ENCODE measurements at places on chromosomes 5 and 9.
A peak's percentile ranks its signal among the peaks of the same experiment; 100 is the strongest.

DNA sequence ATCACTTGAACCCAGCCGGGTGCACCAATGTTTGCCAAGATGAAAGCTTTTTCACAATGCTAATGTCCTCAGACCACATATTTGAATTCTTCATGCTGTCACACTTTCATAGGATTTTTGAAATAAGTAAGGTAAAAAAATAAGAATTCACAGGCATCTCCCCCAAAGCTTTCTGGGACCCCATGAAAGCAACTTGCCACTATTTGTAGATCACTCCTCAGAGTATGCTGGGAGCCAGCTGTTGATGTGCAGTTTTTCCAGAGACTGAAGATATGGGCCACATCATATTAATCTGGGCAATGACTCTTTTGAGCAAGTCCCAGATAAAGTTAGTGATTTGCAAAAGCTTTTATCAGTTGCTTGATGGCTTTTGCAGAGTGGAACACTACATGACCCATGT lies 507.9 kb downstream of the RASEF start:
- peak; percentile 49 for DNase-seq

DNA sequence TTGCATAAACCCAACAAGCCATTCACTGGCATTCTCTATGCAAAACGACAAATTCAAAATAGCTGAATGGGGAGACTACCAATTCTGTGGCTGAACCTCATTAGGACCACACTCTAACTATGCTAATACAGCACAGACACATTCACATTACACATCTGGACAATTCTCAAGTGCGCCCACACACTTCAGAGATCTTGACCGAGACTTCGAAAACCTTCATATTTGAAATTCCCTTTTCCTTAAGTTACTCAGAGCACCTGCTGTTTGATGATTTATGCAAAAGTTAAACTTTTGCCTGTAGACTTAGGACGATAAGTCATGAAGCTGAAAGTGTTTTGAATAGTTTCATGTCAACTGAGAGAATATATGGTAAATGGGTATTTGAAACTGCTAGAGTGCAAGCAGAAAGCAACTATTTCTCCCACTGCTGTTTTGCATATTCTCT lies 111.9 kb downstream of the FBN2 start:
- no peak for DNase-seq

DNA sequence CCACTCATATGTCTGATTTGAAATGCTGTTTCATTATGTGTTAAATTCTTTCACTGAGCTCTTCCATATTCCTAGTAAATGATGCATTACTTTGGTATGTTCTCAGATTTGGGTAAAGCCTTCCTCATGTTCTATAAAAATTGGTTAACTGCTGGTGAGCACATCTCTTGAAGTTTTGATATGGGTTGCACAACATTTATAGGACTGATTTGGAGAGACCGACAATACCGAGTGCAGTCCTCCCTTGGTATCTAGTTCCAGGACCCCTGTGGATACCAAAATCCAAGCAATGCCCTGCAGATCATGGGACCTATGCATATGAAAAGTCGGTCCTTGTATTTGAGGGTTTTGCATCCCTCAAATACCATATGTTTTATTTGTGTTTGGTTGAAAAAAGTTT lies 37.8 kb downstream of the WDR36 start:
- no peak for DNase-seq

- no peak for DNase-seq
These were observed 114.5 kb upstream of the GPR151 start for GRCh38 chr5:146630472-146630871.

- DNase-seq = no peak
These were observed 28.1 kb upstream of the PIK3R1 start for GRCh38 chr5:68187268-68188055.

- no peak for DNase-seq
These were observed 540.2 kb upstream of the TRPC7 start for GRCh38 chr5:136905571-136905970.

GRCh38 chr9:118751077-118751847 lies 618.0 kb downstream of the BRINP1 start:
- DNase-seq = no peak

GRCh38 chr5:88967633-88968585 lies 84.9 kb upstream of the MEF2C start:
- DNase-seq = no peak

- no peak for DNase-seq
These were observed 148.0 kb downstream of the GHR start for GRCh38 chr5:42570966-42571960.

DNA sequence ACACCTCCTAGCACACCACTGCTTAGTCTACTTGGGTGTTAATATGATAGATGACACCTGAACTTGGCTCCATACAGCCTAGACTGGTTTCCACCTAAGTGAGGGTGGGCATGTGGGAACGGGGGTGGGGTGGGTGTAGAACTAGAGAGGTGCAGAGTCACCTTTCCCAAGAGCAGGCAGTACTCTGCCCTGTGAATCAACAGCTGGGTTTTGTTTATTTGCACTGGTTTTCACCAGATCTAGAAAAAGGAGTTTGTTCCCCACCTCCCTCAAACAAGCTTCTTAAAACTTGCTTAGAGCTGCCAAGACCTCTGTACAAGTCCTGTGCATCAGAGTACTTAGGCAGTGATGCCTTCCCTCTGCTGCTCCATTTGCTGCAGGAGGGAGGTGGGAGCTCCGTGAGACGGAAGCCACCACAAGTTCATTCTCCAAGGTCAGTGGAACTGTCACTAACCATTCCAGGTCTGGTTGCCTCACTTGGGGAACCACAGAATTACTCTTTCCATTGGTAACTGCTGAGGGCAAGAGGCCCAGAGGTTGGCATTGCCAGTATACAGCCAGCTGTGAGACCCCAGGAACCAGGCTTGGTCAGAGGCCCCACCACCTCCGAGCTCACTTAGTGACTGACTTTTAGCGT lies 163.5 kb downstream of the NR3C1 start:
- no peak for DNase-seq

GRCh38 chr5:145500710-145501109 lies 334.4 kb downstream of the PRELID2 start:
- DNase-seq = peak; percentile 21

DNA sequence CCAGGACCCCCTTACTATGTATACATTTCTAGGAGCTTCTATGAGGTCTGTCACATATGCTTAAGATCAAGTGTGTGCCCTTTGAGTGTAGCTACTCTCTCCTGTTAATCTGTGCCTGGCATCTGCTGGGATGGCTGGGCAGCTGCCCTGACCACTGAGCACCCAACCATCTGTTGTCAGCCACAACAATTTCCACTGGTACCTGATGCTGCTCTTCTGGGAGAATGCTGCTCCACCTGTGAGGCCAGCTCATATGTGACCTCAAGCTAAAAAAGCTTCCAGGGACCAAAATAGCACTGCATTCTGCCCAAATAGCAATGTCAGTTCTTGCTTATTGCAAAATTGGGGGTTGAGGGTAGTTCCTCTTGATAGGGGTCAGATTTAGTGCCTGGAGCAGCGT lies 595.6 kb downstream of the RAB3C start:
- DNase-seq = no peak

- DNase-seq = no peak
These were observed 86.1 kb downstream of the DAB2IP start for GRCh38 chr9:121737481-121737931.

- DNase-seq = peak; percentile 89
These were observed 36.5 kb upstream of the EQTN start for GRCh38 chr9:27333241-27334052.

GRCh38 chr5:74560245-74560644 lies 80.3 kb downstream of the ENC1 start:
- DNase-seq = no peak

DNA sequence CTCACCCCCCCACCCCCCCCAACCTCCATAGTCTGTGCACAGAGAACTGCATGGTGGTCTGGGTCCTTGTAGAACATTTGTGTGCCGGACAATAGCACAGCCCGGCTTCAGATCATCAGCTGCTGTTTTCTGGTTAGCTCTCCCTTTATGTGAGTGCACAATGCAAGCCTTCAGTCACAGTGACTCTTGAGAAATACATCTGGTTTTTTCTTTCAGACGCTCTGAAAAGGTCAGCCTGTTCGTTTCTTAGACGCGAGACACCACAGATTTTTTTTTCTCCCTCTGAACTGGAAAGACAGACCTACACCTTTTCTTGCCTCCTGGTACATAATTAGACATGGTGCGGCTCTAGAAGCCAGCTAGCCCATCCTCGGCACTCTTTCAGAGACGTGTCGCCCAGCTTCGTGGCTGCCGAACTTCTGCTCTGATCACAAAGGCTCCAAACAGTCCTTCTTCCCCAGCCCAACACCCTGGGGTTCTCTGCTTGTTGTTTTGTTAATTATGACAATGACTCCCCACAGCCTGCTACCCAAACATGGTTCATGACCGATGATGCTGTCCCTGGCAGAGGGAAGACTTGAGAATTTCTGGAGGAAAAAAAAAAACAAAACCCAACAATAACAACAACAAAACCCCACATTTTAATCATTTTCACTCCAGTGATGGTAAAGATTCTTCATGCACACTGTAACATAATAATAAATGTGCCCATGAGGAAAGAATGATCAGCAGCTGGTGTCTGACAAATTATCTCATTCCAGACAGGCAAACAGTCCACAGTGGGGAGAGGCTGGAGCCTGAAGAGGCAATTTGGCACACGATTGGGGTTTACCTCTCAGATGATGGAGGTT lies 241.4 kb upstream of the ZNF462 start:
- DNase-seq = peak; percentile 50

DNA sequence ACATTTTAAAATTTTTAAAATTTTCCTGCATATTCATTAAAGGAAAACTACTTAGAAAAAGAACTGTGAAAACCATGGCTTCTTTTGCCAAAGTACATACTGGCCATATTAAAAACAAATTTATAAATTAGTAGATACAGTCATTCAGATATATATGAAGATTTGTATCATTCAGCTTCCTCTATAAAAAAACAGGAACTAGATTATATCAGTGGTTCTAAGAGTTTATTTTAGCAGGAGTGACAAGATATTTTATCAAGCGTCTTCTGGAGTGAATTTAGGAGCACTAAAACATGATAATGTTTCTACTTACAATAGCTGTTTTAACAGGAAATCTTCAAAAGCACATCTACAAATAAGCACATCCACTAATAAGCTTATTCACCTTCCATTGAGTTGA lies 171.4 kb downstream of the RAPGEF6 start:
- DNase-seq = no peak

GRCh38 chr5:132273631-132274030 lies 16.1 kb downstream of the PDLIM4 start:
- DNase-seq = no peak

DNA sequence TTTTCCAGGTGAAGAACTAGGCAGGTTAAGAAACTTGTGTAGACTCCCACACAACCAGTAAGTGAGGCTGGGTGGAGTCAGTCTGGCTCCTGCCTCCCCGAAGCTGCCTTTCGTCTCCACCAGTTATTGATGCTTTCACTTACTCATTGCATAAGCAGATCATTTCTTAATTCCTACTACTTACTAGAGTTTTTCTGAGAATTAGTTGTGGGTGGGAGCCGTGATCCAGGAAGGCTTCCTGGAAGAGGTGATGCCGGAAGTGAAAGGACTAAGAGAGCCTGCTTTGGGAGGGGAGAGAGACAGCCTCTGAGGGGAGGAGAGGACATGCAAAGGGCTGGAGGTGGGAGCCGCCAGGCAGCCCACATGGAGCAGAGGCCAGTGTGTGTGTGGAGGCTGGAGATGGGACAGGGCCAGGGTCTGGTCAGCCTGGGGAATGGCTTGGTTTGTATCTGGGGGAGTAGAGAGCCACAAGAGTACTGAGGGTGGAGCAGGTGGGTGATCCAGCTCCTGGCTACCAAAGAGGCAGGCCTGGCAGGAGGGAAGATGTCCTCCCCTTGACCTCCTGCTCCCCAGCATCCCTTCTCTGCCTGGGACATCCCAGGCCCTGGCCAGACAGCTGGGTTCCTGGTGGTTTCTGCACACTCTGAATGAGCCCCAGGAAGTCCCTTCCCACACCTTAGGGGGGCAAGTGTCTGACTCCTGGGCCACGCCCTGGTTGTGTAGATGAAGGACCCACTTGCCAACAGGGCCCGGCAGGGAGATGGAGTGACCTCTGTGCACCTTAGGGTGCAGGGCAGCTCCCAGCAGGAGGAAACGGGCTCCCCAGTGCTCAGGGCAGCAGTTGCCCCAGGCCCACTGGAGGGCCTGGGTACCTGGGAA lies 12.2 kb upstream of the CARD19 start:
- DNase-seq = no peak

- DNase-seq = no peak
These were observed 140.4 kb downstream of the TLE1 start for GRCh38 chr9:81548911-81549310.

DNA sequence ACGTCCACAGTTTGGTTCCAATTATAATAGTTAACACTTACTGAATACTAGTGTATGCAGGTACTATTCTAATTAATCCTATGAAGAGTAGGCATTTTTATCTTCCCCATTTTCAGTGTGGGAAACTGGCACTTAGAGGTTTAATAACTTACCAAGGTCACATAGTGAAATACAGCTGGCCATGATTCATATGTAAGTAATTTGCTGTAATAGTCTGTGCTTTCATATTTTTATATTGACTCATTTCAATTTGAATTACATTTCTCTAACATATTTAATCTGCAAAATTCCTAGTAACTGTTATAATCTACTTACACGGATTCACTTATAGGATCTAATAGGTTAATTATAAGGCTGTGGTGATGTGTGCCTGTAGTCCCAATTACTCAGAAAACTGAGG lies 19.4 kb downstream of the CCNH start:
- DNase-seq = no peak

GRCh38 chr5:148884339-148885020 lies 58.1 kb downstream of the ADRB2 start:
- no peak for DNase-seq

- DNase-seq = no peak
These were observed 23.5 kb downstream of the C7 start for GRCh38 chr5:40932766-40933165.

DNA sequence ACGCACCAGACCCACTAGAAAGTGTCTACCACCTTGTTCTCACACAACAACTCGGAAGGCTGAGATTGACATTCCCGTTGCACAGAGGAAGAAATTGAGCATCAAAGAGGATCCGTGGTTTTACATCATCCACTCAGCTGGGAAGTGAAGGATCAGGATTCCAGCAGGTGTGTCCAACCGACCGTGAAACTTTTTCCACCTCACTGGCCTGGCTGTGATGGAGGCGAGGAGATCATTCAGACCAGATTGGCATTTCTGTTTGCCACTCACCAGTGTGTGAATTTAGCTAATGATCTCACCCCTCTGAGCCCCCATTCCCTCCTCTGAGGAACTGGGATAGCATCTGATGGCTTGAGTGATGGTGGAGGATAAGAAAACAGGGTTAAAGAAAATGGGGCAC lies 46.7 kb upstream of the CPLX2 start:
- no peak for DNase-seq

Data from stomach (tissue), 19 donors.